ENCODE measurements at places on chromosomes 3 and 15. TPM values are rescaled to one million over a fixed set of nuclear protein-coding genes. Genes with fewer than 3 reads are reported as not detected.

The PRSS50 gene
- total RNA-seq, result not detected

The ALDH1A3 gene
- 1.6 TPM for total RNA-seq

The RTP4 gene
- 0.23 TPM for total RNA-seq

The CCR8 gene
- not detected for total RNA-seq

The ARF4 gene
- total RNA-seq, result 124 TPM

The WDR72 gene
- total RNA-seq, result 0.46 TPM

The ASB14 gene
- 0.69 TPM for total RNA-seq

The ADAMTS9 gene
- 8.5 TPM for total RNA-seq

The LRRC58 gene
- total RNA-seq, result 30.2 TPM

The ADPRH gene
- 2.3 TPM for total RNA-seq

The REC114 gene
- not detected for total RNA-seq

The ZFAND6 gene
- 168 TPM for total RNA-seq

The CCR3 gene
- total RNA-seq, result not detected

The LMAN1L gene
- total RNA-seq, result not detected

The USP19 gene
- total RNA-seq, result 41.1 TPM

Data from diencephalon (tissue), 1 donor.